ENCODE measurements at places on chromosomes 3 and 15. TPM values are rescaled to one million over a fixed set of nuclear protein-coding genes. Genes with fewer than 3 reads are reported as not detected.

The MKRN2 gene
- 36.2 TPM for total RNA-seq

The MESP2 gene
- 0.36 TPM for total RNA-seq

The GOLGA6L7 gene
- total RNA-seq, result not detected

The ADAMTS17 gene
- total RNA-seq, result 3.4 TPM

The BCHE gene
- total RNA-seq, result 1.6 TPM

The CPEB1 gene
- 2.7 TPM for total RNA-seq

The LRRC31 gene
- total RNA-seq, result not detected

The CAMKV gene
- total RNA-seq, result not detected

The CPLX3 gene
- total RNA-seq, result not detected

The THRB gene
- 3.1 TPM for total RNA-seq

The FOXB1 gene
- total RNA-seq, result not detected

The DUOXA2 gene
- not detected for total RNA-seq

The ZPLD1 gene
- total RNA-seq, result not detected

The GPR171 gene
- not detected for total RNA-seq

The ANKRD63 gene
- total RNA-seq, result not detected

The CEP97 gene
- 11.8 TPM for total RNA-seq

The BFSP2 gene
- total RNA-seq, result not detected

The CLEC3B gene
- total RNA-seq, result 47.1 TPM

The RPL22L1 gene
- 78.9 TPM for total RNA-seq

The SPTBN5 gene
- total RNA-seq, result 2.2 TPM

The IL17RB gene
- total RNA-seq, result 0.22 TPM

The ALDH1A2 gene
- 0.54 TPM for total RNA-seq

The FBN1 gene
- 1,190 TPM for total RNA-seq

The TRPM1 gene
- total RNA-seq, result not detected

The CEP19 gene
- 2.1 TPM for total RNA-seq

The FAN1 gene
- total RNA-seq, result 13.5 TPM

The CLSTN2 gene
- 63.7 TPM for total RNA-seq

The TRNT1 gene
- 24.3 TPM for total RNA-seq

The SLC22A14 gene
- total RNA-seq, result 0.62 TPM

The PLOD2 gene
- 208 TPM for total RNA-seq

The ARPIN gene
- total RNA-seq, result 18.2 TPM

The TGM4 gene
- not detected for total RNA-seq

The TEX55 gene
- total RNA-seq, result not detected

The GOLGA8M gene
- 4.8 TPM for total RNA-seq

The PLIN1 gene
- total RNA-seq, result 0.44 TPM

The ZNF619 gene
- total RNA-seq, result 3.7 TPM

The DRD3 gene
- not detected for total RNA-seq

The ARGFX gene
- total RNA-seq, result not detected

The KNG1 gene
- total RNA-seq, result not detected

The SERPINI1 gene
- 2.4 TPM for total RNA-seq

The DAZL gene
- not detected for total RNA-seq

The TMEM266 gene
- total RNA-seq, result 1.1 TPM

The VGLL3 gene
- total RNA-seq, result 170 TPM

The WDR49 gene
- total RNA-seq, result not detected

The GBE1 gene
- 53.8 TPM for total RNA-seq

The GRK7 gene
- not detected for total RNA-seq

The KCNMB3 gene
- total RNA-seq, result 3.6 TPM

The MEIS2 gene
- total RNA-seq, result 28.3 TPM

The RFC4 gene
- total RNA-seq, result 24.2 TPM

The GOLGA6L24 gene
- not detected for total RNA-seq

The NEK4 gene
- 11.3 TPM for total RNA-seq

The ADAMTS7 gene
- 144 TPM for total RNA-seq

The STRIT1 gene
- total RNA-seq, result not detected

The SLC2A2 gene
- not detected for total RNA-seq

The PFKFB4 gene
- 23.2 TPM for total RNA-seq
